Anterior cingulate cortex (tissue), 58 donors: ENCODE measurements at places on chromosomes 4 and X.

GRCh38 chrX:34382416-34382815 is 250.3 kb upstream of the FAM47A start:
- no peak for DNase-seq

GRCh38 chr4:3851881-3852280 is 85.7 kb downstream of the ADRA2C start:
- no peak for DNase-seq

GRCh38 chr4:172410363-172410762 is 597.2 kb downstream of the GALNTL6 start:
- DNase-seq, result no peak

DNA sequence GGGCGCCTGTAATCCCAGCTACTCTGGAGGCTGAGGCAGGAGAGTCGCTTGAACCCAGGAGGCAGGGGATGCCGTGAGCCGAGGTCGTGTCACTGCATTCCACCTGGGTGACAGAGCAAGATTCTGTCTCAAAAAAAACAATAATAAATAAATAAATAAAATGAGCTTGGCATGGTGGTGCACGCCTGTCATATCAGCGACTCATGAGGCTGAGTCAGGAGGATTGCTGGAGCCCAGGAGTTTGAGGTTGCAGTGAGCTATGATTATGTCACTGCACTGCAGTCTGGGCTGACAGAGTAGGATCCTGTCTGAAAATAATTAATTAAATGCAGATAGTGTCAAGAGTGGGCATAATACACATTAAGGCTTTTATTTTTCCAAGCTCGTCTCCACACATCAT is 77.5 kb downstream of the DHRSX start:
- no peak for DNase-seq

- no peak for DNase-seq
Observed at GRCh38 chrX:13420545-13421183, 100.8 kb upstream of the ATXN3L start.

DNA sequence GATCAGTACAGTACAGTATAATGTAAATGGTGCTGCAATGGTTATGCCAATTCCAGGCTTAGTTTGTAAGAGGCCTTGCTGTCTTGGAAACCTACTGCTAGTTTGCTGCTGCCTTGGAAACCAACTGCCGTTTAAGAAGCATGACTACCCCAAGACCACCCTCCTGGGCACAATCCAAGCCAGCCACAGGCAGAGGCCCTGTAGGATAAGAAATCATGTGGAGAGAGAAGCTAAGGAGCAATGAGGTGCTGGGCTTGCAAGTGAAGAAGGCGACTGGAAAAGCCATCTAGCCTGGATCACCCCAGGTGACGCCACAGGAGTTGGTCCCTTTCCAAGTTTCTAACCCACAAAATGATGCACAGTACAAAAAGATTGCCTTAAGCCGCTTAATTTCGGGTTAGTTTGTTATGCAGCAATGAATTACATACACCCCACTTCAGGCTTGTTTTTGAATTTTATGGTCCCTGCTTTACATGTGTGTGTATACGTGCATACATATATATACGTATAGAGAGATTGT is 16.9 kb downstream of the ZFP42 start:
- no peak for DNase-seq

DNA sequence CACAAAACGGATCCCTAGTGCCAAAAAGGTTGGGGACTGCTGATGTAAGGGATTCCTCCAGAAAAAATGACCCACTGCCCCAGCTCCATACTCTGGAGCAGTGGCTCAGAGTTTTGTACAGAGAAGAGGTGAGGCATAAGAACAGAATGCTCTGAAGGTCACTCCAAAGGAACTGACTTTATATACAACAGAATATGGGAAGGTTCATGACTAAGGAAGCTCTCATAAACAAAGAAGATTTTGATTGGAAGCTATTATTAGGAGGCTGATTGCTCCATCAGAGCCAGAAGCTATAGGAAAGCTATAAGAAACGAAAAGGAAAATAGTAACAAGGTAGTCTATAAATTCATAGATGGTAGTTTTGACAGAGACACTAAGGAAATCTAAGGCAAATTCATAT is 203.1 kb downstream of the SLC7A11 start:
- no peak for DNase-seq

GRCh38 chrX:97666890-97667289 is 783.2 kb downstream of the RPA4 start:
- DNase-seq, result no peak

DNA sequence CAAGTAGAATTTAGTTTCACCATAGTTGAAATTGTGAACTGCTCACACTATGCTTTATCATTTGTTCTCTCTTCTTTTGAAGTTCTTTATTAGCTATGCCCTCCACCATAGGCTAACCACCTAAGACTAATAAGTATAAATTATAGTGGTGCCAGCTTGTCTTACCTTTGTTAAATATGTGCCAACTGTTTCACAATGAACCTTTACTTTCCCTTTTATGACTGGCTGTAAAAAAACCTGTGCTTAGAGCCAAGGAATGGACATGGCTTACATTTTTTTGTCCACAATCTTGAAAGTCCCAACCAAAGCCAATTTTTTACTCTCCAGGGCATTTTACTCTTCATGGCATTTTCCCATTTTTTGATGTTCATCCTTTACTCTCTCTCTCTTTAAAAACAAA is 123.5 kb upstream of the LEF1 start:
- no peak for DNase-seq

- no peak for DNase-seq
Observed at GRCh38 chr4:167581449-167581965, 347.2 kb upstream of the SPOCK3 start.

DNA sequence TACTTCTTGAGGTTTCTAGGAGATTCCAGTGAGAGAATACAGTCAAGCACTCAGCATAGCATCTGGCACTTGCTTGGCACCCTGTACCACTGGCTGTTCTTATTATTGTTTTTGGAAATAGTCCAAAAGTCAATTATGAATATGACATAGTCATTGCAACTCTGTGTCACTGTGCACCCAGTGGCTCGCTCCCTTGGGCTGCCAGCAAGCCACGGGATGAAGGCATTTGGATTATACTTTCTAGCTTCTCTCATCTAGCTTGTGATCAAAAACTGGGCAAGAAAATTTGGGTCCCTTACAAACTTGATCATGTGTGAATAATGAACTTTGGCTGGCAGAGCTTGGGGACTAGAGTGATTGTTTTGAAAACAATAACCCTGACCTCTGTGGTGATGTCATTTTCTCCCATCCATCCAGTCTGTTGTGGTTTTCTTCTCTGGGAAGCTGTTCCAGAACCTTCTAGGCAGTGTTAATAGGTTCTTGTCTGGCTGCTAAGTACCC is 32.7 kb upstream of the LIMCH1 start:
- no peak for DNase-seq

DNA sequence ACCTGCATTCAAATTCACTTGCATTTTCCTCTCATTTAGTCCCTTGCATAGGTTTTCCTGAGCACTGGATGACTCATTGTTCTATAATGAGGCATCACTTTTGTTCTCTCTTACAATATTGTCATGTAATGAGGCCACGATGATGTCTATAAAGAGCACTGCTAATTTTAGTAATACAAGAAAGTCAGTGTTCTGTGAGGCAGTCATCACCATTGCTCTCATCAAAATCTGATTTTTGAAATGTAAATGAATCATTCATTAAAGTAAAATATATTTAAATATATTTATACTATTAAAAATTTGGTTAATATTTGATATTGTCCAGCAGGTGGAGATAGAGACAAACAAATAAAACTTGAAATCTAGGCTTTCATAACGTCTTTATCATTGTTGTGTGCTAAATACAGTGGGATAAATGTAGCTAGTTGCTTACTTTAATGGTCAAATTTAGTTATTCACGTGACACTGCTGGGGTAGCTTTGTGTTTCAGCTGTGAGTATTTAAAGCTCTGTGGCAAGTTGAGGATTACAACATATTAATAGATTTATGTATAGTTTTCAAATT is 15.4 kb downstream of the HMGB2 start:
- no peak for DNase-seq

- DNase-seq, result no peak
Observed at GRCh38 chrX:75038925-75039324, 113.7 kb upstream of the NEXMIF start.

GRCh38 chrX:151754641-151755215 is 20.2 kb downstream of the CNGA2 start:
- no peak for DNase-seq

DNA sequence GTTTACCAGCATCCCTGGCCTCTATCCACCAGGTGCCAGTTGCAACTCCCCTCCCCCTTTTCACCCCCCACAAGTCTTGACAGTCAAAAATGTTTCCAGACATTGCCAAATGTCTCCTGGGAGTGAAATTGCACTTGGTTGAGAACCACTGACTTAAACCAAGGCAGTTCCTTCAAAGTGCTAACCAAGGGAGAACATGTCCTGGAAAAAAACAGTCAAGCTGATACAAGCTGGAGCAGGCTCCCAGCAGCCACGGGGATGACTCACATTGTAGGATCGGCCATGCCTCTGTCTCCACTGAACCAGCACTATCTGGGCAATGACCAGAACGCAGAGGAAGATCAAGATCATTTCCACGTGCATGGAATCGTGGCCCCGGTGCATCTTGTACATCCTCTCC is 11.4 kb downstream of the RNF175 start:
- DNase-seq, result no peak

- DNase-seq, result no peak
Observed at GRCh38 chr4:7040765-7041164, 2.4 kb upstream of the TADA2B start.

DNA sequence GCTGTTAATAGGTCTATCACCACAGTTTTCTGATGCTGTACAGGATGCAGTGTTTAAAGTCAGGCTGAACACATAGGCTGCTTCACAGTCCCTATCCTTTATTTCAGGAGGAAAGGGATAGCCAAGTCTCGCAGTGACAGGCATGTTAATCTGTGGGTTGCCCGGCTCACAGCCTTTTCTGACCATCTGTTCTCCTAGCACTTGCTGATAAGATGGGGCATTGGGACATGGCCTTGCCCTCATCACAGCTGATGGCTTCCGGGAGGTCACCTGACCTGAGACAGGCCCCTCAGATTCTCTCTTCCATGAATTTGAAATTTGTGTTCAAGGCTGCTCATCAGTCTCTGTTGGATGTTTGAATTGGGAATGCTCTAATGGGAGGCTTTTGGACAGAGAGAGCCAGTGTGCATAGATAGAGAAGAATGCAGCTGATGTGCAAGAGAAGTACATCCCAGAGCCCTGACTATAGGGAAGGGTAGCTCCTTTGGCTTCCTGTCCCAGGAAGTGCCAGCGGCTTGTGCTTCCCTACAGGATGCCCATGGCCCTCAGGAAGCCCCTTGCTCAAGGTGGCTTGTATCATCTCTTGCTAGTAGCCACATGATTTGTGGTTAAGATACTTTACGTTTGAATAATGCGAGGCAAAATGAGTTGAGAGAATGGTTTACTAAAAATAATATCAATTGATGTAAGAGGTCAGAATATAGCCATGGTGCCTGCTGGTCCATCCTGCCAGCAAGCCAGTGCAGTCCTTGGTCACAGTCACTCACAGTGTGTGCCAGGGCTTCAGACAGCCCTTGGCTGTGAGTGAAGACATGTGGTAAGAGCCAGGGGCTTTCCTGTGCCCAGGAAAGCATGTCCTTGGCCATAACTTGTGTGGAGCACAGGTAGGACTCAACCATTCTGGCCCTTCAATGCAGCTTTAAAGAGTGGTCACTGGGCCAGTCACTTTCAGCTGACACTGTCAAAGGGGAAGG is 88.6 kb downstream of the TSPAN7 start:
- DNase-seq, result no peak

GRCh38 chr4:181819946-181820345 is 423.3 kb upstream of the TENM3 start:
- DNase-seq, result no peak

DNA sequence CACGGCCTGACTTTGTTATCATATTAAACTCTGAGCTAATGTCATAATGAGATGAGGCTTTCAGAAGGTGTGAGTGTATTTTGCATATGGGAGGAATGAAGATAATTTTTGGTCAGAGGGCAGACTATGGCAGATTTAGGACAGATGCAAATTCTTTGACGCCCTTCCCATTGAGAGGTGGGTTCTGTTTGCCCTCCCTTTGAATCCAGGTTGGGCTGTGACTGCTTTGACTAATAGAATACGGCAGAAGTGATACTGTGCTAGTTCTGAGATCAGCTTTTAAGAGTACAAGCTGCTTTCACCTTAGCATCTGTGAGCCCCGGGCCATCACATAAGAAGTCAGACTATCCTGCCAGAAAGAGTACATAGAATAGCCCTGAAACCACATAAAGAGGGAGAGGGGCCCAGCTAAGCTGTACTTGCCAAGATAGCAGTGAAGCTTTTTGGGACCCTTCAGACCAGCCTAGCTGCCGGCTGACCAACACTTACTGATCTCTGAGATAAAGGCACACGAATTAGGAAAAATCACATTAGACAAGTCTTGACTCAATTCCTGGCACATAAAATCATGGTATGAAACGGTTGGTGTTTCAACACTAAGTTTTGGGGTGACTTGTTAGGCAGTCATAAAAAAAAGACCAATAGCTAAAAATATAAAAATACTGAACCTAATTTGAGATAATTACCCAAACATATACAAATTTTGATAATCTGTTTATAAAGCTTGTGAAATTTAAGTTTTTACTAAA is 166.7 kb upstream of the SH3RF1 start:
- DNase-seq, result no peak

DNA sequence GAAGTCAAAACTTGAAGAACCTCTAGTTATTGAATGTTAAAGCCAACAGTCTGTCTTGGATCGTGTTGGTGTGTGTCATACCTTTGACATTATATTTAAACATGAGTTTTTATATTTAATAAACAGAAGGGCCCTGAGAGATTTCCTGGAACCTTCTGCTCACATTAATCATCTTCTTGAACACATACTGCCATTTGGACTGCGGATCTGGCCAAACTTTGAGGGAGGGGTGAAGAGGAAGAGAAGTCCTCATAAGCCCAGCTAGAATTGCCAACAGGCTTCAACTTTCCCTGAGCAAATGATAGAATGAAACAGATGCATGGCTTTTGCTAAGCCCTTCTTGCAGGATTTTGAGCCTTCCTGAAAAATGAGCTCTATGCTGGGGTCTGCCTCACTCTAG is 27.4 kb downstream of the CCKAR start:
- no peak for DNase-seq

DNA sequence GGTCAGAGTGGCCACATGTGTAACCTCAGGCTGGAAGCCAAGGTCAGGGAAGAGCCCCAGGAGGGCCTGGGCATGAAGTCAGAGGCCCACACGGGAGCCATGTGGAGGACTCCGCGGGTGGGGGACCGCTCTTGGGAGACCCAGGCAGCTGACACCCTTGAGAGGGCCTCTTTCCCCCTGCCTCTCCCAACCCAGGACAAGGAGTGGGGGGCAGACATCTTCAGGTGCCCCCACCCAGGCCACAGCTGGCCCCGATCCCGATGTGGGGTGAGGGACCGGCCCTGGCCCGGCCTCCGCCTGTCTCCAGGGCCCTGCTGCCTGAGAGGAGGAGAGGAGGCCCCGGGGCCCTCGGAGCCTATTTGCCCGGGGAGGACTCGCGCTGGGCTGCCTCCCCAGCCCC is 3.1 kb downstream of the PNMA6A start:
- DNase-seq, result no peak

- DNase-seq, result no peak
Observed at GRCh38 chr4:147303174-147303872, 177.6 kb upstream of the EDNRA start.
